Muscle of arm (tissue), 14 donors: ENCODE measurements at places on chromosomes 4 and X.

DNA sequence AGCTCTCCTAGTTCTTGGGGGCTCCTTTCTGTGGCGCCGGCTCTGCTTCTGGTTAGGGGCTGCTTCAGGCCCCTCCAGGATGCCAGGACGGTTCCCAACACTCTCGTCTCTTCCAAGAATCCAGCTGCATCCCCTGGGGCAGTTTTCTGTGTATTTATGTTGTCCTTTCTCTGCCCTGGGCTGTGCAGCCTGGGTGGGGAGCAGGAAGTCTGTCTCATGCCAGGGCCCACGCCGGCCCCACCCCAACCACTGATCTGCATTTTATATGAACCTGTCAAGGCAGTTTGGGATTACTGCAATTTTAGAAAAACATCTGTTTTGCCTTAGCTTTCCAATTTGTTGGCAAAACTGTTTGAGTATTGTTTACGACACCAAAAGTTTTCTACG lies 14.6 kb downstream of the CTBP1 start:
- DNase-seq, result no peak

DNA sequence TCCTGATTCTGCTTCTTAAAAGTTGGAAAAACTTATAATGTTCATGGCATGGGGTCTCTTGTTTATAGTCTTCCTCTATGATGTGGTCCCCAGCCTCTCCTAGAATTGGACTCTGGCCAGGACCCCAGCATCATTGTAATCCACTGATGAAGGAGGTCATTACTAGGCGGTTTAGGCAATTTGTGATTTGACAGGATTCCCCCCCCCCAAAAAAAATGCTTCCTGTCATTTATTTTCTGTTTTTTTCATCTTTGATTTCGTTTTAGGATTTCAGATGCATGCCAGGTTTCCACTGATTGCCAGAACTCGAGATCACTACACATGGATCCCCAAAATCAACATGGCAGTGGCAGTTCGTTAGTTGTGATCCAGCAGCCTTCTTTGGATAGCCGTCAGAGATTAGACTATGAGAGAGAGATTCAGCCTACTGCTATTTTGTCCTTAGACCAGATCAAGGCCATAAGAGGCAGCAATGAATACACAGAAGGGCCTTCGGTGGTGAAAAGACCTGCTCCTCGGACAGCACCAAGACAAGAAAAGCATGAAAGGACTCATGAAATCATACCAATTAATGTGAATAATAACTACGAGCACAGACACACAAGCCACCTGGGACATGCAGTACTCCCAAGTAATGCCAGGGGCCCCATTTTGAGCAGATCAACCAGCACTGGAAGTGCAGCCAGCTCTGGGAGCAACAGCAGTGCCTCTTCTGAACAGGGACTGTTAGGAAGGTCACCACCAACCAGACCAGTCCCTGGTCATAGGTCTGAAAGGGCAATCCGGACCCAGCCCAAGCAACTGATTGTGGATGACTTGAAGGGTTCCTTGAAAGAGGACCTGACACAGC lies 4.9 kb downstream of the SPRY1 start:
- peak; percentile 72 for DNase-seq

DNA sequence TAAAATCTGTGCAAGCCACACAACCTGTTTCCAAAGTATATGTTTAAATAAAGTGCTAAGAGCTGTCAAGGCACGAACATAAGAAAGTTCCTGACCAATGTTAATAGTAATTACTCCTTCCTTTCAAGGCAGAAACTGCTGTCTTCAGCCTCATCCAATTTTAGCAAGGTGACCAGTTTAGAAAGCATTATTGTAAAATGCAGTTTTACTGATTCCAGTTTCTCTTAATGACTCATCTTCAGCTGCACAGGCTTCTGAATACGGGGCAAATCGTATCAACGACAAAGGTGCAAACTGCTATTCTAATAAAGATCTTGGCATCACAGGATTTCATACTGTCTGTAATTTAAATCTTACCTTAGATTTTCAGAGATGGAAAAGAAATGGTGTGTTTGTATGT lies 87.5 kb downstream of the PPP3CA start:
- DNase-seq, result no peak

- no peak for DNase-seq
These were observed 212.6 kb upstream of the AGTR2 start for GRCh38 chrX:115957862-115958490.

GRCh38 chr4:74933562-74934015 lies 673 bp downstream of the PARM1 start:
- peak; percentile 20 for DNase-seq

GRCh38 chr4:23476515-23477090 lies 413.2 kb downstream of the PPARGC1A start:
- DNase-seq, result no peak

DNA sequence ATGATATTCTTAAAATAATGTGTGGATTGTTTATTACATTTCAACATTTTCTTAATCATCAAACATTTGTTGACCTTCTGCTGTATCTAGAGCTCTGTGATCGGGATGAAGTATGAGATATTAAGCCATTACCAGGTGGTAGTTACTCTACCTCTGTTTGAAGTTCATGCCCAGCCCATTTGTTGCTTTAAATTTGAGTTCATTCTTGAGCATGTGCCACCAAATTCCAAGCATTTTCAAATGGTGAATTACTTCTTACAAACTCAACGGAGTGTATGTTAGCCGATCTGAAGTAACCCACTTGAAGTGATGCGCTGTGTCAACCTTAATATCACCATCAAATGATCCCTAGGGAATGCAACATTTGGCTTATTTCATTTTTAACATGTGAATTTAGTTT lies 7.3 kb upstream of the DTHD1 start:
- DNase-seq, result no peak

GRCh38 chr4:181637186-181638105 lies 605.8 kb upstream of the TENM3 start:
- no peak for DNase-seq

- DNase-seq, result no peak
These were observed 61.5 kb downstream of the TMEM131L start for GRCh38 chr4:153527690-153528089.

DNA sequence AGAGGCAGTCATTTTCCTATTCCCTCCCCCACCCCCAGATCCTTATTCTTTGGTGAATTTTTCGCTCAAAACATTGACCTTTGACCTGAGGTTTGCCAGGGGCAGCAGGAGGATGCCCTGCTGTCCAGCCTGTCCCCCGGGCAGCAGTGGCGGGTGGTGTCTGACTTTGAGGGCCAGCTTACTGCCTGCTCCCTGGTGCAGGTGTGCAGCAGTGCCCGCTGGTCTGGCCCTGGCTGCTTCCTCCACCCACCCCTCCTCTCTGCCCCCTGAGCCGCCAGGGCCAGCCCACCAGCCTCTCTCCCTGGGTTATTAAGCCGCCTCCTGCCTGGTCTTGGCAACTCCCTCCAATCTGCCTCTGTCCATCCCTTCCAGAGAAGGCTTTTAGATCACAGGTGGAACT lies 40.8 kb upstream of the GRPEL1 start:
- DNase-seq, result no peak

GRCh38 chr4:139816856-139817255 lies 151.2 kb downstream of the MGST2 start:
- DNase-seq, result no peak

DNA sequence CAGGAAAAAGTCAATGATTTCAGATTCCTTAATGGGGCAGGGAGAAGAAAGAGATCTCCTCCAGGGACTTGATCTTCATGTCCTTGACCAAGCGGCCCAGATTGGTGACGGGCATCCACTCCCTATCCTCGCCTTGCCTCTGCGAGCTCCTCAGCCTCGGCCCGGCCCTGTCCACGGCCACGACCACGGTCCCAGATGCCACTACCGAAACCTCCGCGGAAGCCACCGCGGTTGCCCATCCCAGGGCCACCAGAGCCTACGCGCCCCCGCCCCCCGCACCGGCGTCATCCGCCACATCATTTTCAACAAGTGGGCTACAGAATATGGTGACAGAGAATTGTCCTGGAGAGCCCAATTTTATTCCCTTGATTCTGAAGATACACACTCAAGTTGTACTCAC lies 751.2 kb upstream of the PABPC4L start:
- DNase-seq, result no peak

GRCh38 chr4:6658597-6659075 lies 18.2 kb downstream of the MRFAP1 start:
- DNase-seq, result no peak

- no peak for DNase-seq
These were observed 74.4 kb downstream of the MTMR1 start for GRCh38 chrX:150767475-150768131.

- DNase-seq, result no peak
These were observed 69.4 kb downstream of the PABPC4L start for GRCh38 chr4:134132086-134132783.

- no peak for DNase-seq
These were observed 221.7 kb downstream of the RBMX2 start for GRCh38 chrX:130623518-130623917.

- DNase-seq, result no peak
These were observed 50.4 kb downstream of the SPRY1 start for GRCh38 chr4:123446865-123447474.

- DNase-seq, result no peak
These were observed 77.3 kb downstream of the STK32B start for GRCh38 chr4:5128569-5128968.

DNA sequence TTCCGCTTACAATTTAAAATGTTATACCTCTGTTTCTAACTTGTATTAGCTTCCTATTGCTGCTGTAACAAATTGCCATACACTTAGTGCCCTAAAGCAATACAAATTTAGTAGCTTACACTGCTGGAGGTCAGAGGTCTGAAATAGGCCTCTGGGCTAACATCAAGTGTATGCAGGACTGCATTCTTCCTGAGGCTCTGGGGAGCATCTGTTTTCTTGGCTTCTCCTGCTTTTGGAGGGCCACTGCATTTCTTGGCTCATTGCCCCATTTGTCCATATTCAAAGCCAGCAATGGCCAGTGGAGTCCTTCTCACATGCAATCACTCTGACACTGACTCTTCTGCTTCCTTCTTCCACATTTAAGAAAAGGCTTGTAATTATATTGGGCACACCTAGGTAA lies 639.8 kb upstream of the INTU start:
- no peak for DNase-seq

DNA sequence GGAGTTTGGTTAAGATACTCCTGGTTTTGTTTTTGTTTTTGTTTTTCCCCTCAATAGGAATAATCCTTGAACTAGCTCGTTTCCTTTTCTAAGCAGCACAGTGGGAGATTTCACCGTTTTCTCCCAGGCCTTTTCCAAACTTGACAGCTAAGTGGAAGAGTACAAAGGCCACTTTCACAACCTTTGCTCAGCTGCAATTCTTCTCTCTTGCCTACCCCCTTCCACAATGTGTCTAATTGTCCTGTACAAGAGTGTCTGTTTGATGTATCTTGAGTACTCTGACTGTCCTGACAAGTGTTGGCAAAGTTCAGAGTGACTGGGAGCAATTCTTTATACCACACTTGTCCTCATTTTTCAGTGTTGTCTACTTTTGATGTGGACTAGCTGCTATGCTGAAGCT lies 674.3 kb upstream of the AMOT start:
- no peak for DNase-seq

DNA sequence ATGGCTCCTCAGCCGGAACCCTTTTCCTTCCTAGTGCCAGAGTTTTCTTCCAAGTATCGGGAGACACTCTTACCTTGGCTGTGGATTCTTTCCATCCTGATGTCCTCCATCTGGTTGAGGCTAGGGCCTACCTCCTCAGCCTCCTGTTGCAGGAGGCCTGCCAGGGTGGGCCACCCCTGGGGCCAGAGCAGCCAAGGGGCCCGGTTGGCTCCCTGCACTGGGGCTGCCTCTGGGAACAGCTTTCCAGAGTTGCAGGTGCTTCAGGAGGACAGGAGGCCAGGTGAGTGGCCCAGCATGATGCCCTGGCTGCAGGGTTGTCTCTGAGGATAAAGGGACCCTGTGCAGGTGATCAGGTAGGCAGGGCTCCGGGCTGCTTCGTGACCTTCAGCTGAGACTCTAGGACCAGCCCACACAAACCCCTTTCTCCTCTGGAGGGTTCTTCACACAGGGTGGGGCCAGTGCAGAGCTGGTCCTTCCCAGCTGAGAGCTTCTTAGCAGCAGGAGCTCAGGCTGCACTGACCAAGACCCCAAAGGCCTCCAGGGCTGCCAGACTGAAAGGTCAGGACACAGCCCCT lies 5.3 kb upstream of the GPR78 start:
- DNase-seq, result no peak
